ENCODE measurements at places on chromosomes 13 and 19.

GRCh38 chr13:49082653-49083536 is 107.2 kb downstream of the FNDC3A start:
- DNase-seq, result no peak

DNA sequence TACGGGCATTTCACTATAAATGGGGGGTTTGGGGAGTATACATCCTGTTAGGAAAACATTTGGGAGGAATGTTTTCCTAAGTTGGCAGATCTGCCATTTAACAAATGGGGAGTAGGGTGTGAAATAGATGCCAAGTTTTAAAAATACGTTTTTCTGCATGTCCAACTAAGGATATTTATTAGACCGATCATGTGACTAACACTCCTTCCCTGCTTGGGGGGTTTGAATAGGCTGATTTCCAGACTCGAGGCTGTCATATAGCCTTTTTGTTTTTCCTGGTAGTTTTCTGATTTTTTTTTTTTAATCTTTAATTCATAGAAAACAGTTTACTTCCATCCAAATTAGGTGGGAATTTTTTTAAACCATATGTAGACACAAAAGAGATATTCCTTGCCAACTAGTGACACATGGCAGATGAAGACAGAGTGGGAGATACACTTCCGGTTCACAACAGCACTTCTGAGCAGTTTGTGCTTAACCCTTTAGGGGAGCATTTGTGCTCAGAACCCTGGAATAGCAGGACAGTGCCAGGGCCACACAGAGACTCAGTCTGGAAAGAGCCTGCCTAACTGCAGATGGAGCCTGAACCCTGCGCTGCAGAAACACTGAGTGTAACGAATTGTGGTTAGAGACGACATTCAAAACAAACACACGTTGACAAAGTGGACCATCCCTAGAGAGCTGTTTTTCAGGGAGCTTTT is 5.6 kb upstream of the GATAD2A start:
- no peak for DNase-seq

DNA sequence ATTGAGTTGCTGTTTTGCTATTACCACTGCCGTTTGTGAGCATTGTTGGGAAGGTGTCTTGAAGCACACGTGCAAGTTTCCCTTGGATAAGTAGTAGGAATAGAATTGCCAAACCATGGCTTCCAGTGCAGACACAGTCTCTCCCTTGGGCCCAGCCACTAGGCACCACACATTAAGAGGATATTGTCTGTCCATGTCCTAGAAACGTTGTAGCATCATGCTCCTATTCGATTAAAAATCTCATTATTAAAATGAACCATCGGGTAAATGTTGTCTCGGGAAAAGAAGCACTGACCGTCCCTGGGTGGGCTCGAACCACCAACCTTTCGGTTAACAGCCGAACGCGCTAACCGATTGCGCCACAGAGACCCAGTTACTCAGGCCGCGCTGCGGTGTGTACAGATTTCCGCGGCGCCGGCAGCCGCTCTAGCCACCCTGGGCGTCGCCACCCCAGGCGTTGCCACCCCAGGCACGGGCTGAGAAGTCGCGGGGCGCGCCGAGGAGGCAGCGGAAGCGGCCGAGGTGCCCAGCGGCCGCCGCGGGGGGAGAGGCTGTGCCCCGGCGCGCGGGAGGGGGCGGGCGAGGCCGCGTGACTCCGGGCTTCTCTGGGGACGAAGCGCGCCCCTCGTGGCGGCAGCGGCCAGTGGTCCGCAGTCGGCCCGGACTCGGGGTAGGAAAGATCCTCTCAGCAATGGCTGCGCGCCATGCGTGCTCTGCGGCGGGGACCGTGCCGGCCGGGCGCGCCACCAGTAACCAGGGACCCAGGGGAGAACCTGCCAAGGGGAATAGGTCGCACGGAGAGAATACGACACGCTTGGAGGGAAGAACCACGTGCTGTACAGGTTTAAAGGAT is 56.2 kb downstream of the USPL1 start:
- DNase-seq, result peak; percentile 95

- DNase-seq, result peak; percentile 28
Observed at GRCh38 chr19:55368701-55369563, 1.3 kb downstream of the IL11 start.

DNA sequence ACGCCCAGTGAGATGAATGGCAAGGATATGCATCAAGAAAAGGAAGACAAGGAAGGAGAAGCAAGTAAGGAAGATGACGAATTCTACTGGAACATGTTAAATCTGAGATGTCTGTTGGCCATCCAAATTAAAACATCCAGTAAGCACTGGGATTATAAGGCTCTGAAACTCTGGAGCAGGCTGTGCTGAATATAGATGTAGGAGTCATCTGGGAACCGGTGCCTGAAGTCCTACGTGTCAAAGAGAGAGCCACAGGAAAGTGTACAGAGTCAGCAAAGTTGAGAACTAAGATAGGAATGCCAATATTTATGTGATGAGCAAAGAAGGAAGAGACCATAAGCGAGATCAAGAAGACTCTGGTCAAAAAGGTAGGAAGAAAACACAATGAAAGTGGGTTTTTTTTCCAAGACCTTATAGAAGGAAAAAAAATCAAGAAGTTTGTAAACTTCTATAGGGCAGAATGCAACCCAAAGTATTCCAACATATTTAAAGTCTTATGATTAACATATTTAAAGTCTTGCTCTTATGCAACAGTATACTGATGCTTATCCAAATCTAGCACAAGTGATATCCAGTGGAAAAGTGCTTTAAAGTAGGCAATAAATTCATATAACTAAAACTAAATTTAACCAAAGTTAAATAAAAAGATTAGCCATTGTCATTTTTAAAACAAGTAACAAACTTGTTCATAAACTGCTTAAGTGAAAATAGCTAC is 51.2 kb upstream of the EEF1AKMT1 start:
- no peak for DNase-seq

DNA sequence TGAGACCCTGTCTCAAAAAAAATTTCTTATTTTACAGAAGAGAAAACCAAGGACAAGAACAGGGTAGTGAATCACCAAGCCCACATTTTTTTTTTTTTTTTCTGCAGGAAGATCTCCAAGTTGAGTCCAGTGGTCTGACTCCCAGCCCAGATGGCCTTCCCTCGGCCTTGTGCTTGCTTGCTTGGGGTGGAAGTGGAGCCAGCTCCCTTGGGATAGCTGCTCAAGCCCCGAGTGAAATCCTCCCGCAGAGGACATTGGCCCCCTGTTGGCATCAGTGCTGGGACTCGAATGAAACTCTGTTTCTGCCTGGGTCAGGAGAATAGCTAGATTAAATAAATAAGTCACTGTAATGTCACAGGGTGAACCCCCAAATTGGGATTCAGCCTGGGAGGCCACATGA is 9.4 kb upstream of the NUP62 start:
- no peak for DNase-seq

GRCh38 chr19:54708781-54709180 is 15.5 kb upstream of the KIR3DL3 start:
- DNase-seq, result no peak

- DNase-seq, result no peak
Observed at GRCh38 chr19:35429698-35430408, 18.2 kb upstream of the FFAR2 start.

GRCh38 chr19:10295847-10296591 is 6.3 kb downstream of the ICAM5 start:
- DNase-seq, result no peak

GRCh38 chr13:99977334-99977911 is 4.2 kb upstream of the ZIC2 start:
- peak; percentile 84 for DNase-seq

DNA sequence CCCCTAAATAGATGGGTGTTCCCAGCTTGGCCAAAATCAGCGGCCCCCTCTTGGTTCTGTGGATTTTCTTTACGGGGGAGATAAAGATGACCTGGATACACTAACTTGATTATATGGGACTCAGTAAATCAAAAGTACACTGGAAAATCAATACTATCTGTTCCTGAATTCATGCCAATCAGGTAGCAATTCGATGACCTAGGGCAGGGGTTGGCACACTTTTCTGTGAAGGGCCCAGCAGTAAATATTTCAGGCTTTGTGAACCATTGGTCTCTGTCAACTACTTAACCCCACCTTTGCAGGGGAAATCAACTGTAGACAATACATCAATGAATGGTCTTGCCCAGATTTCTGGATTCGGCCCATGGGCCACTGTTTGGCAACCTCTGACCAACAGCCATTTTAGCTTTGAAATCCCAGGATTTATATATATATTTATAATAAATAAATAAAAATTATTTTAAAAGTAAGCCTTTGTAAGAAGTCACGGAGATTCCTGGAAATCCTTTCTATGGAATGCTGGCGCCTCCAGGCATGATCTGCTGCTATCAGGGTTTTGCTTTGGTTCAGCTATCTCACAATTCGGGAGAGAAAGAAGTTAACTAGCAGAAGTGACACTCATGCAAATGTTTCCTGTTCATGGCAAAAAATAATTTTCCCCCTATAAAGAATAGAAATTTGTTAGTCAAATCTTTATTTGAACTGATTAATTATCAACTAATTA is 32.8 kb downstream of the SLC15A1 start:
- DNase-seq, result no peak

- DNase-seq, result no peak
Observed at GRCh38 chr19:7806876-7807275, 23.1 kb upstream of the EVI5L start.

- peak; percentile 81 for DNase-seq
Observed at GRCh38 chr13:100235311-100235901, 146.5 kb downstream of the PCCA start.

DNA sequence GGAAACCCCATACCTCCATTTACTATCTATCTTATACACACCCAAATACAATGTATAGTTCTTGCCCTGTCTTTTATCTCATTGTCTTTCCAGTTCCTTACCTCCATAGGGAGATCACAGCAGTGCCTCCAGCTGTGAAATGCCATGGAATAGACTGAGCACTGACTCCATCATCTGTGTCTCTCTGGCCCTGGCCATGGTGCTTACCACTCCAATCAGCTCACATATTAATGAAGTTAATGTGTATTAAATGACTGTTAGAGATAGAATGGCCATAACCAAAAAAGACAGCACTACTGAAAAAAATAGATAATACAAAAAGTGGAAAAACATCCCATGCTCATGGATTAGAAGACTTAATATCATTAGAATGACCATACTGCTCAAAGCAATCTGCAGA is 240.4 kb upstream of the SOX21 start:
- DNase-seq, result no peak

DNA sequence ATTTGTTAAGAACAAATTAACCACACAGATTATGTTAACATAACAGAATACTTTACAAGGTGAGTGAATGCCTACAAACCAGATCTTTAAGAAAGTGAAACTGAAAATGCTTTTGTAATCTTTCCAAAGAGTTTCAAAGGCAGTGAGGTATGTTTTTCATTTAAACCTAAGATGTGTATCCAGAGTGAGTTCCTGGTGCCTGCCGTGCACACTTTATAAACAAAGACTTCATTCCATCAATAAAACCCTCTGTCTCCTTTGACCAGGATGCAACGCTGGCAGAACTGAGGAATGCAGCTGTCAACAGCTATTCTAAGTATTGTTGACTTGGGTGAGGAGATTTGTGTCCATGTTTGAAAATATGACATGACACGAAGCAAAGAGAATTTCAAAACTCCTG is 344.6 kb downstream of the DNAJC15 start:
- no peak for DNase-seq

Measured in NCI-H1417 (cell line).